ENCODE measurements at places on chromosomes 7 and 10. TPM values are rescaled to one million over a fixed set of nuclear protein-coding genes. Genes with fewer than 3 reads are reported as not detected.
A peak's percentile ranks its signal among the peaks of the same experiment; 100 is the strongest.

The SFRP4 gene
- not detected for total RNA-seq

- peaks cover 3% of the 10 kb centered on the region for H3K36me3 ChIP-seq
- no peaks in the 10 kb centered on the region for H3K27me3 ChIP-seq
- no peak overlapping the region for H3K4me3 ChIP-seq
- no peak for DNase-seq
Observed at GRCh38 chr10:105615715-105616365, 974.8 kb downstream of the SORCS3 start.

The CWF19L1 gene
- 29.2 TPM for total RNA-seq

The ABCC2 gene
- 6.2 TPM for total RNA-seq

DNA sequence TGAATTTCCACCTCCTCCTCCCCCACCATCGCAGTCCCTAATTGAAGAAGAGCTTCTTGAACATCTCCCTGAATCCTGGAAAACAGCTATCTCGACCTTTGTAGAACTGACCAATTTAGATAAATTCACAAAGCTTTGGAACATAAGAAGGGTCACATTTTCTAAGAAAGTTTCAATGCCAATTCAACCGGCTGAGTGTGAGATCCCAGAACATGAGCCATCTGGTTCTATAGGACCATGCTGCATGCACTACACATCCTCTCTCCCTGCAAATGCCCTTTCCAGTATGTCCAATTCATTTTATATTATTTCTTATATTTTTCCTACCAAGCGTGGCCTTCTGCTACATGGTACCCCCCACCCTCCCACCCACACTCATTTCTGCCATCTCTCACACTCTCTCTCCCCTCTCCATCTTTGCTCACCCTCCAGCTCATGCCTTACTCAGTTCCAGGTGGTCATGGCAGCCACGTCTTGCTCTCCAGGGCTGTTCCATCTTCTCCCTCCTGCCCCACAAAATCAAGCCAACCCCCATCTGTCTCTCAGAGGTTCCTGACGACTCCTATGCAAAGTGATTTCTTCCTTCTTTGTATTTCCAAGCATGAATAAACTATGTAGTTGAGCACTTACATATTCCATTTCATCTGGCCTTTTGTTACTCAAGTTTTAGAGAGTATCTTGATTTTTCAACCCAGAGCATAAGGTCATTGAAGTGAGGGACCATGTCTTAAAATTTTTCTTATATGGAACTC, 19.3 kb downstream of the FRMD4A start:
- H3K4me3 ChIP-seq, result no peak overlapping the region
- peaks cover 20% of the 10 kb centered on the region for H3K27me3 ChIP-seq
- H3K4me1 ChIP-seq, result peaks cover 8% of the 10 kb centered on the region
- no peaks in the 10 kb centered on the region for H3K36me3 ChIP-seq
- no peak for DNase-seq

DNA sequence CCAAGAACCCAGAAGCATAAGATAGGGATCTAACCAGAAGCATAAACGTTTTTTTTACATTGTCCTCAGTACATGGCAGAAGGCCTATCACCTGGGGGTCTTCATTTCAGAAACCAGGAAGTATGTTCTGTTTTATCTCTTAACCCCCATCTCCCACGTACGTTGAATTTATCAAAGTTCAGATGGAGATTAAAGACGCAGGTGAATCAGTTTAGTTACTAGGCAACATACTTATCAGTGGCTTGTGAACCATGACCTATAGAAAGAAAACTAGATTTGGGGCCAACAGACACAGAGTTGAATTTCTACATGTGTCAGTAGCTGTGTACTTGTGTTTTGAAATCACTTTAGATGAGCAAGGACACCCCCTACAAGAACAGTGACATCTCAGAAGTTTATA, 122.7 kb downstream of the GPR158 start:
- H3K27ac ChIP-seq, result no peak overlapping the region
- no peak for DNase-seq
- no peaks in the 10 kb centered on the region for H3K4me1 ChIP-seq
- no peaks in the 10 kb centered on the region for H3K36me3 ChIP-seq

DNA sequence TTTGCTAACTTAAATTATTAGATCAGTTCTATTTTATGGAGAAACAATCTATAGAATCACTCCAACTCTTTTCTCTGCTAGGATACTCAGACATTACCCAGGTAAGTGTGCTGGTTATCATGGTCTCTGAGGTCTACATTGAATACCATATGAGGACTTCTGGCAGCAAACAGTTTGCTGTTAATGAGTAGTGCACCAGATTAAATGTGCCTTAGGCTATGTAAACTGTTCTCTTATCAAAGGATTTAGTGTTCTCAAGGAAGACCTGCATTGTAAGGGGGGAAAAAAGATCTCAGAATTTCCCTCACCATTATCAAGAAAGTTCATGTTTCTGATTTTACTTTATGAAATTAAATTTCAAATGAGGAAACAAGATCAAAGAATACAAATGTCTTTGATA, 107.5 kb downstream of the ITGB8 start:
- H3K27ac ChIP-seq, result no peak overlapping the region
- peaks cover 4% of the 10 kb centered on the region for H3K4me1 ChIP-seq
- DNase-seq, result no peak

The CLCN1 gene
- 0.09 TPM for total RNA-seq

The IDI2 gene
- not detected for total RNA-seq

- no peak for DNase-seq
- H3K4me1 ChIP-seq, result no peaks in the 10 kb centered on the region
- peaks cover 24% of the 10 kb centered on the region for H3K27me3 ChIP-seq
- H3K4me3 ChIP-seq, result no peak overlapping the region
Observed at GRCh38 chr10:48792687-48793096, 108.0 kb downstream of the WDFY4 start.

The ECD gene
- 29.1 TPM for total RNA-seq

The SUN3 gene
- total RNA-seq, result not detected

DNA sequence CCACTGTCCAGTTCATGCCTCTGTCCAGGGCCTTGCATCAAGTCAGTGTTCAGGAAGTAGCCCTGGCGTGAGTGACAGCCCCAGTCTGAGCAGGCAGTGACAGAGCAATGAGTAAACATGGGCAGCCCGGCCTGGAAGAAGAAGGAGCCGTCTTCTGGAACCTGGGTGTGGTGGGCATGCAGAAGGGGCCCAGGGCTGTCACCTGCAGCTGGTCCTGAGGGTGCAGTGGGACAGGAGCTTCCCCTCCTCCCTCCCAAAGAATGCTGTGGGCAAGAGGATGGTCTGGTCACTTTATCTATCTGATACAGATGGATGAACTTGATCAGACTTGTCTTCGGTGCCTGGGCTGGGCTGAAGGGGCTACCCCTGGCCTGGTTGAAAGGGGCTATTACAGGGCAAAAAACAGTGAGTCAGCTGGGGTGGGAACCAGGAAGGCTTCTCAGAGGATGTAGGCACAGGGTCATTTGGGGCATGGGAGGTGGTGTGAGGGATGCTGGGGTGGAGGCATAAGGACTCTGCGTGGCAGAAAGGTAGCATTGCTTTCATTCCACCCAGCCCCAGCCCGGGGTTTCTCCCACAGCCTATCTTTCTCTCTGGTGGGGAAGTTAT, 42.7 kb upstream of the PPIF start:
- H3K4me1 ChIP-seq, result peaks cover 3% of the 10 kb centered on the region
- H3K4me3 ChIP-seq, result peak overlapping the region; percentile 23
- H3K27ac ChIP-seq, result no peak overlapping the region
- no peaks in the 10 kb centered on the region for H3K27me3 ChIP-seq
- H3K36me3 ChIP-seq, result peaks cover 14% of the 10 kb centered on the region
- no peak for DNase-seq

The IPMK gene
- 6.7 TPM for total RNA-seq

- no peak overlapping the region for H3K4me3 ChIP-seq
- H3K27me3 ChIP-seq, result no peaks in the 10 kb centered on the region
- no peak for DNase-seq
- H3K27ac ChIP-seq, result no peak overlapping the region
- H3K4me1 ChIP-seq, result no peaks in the 10 kb centered on the region
Observed at GRCh38 chr7:88322151-88322550, 15.5 kb upstream of the STEAP4 start.

The SUV39H2 gene
- 90.5 TPM for total RNA-seq

DNA sequence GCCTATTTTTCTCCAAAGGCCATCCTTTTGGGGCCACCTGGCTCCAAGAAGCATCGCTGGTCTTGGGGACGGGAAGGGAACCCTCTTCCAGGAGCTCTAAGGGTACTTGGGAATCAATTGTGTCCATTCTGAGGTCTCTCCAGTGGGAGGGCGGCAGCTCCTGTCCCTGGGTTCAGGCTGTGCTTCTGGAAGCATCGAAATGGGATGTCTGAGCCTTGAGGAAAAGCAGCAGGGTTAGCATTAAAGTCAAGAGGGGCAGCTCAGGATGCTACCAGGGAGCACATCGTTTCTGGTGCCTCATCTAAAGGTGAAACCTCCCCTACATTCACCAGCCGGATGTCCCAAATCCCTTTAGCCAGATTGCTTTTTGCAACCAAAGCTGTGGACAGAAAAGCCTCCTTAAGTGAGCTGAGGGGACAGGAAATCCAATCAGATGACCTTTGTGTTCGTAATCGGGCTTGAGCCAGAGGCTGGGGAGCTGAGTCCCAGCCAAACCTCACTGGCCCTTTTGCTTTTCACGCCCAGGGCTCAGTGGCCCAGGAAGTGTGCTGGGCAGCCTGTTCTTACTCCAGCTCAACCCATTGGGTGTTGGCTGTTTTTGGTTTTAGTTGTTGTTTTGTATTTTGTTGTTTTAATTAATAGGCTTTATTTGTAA, 88.8 kb upstream of the ANLN start:
- no peak overlapping the region for H3K27ac ChIP-seq
- H3K36me3 ChIP-seq, result no peaks in the 10 kb centered on the region
- no peaks in the 10 kb centered on the region for H3K27me3 ChIP-seq
- H3K4me1 ChIP-seq, result peaks cover 41% of the 10 kb centered on the region

The OGDH gene
- 116 TPM for total RNA-seq

The HABP2 gene
- total RNA-seq, result not detected

GRCh38 chr10:49280001-49280408, 19.0 kb upstream of the C10orf71 start:
- H3K4me3 ChIP-seq, result no peak overlapping the region
- H3K4me1 ChIP-seq, result peaks cover 8% of the 10 kb centered on the region
- no peaks in the 10 kb centered on the region for H3K36me3 ChIP-seq
- H3K27ac ChIP-seq, result no peak overlapping the region

The DGKB gene
- total RNA-seq, result 0.98 TPM

The MAP3K8 gene
- total RNA-seq, result 0.30 TPM

- H3K27ac ChIP-seq, result no peak overlapping the region
- H3K27me3 ChIP-seq, result peaks cover 11% of the 10 kb centered on the region
- peak overlapping the region; percentile 18 for H3K4me3 ChIP-seq
- DNase-seq, result no peak
- peaks cover 51% of the 10 kb centered on the region for H3K4me1 ChIP-seq
Observed at GRCh38 chr10:100006243-100006886, 3.4 kb downstream of the DNMBP start.

DNA sequence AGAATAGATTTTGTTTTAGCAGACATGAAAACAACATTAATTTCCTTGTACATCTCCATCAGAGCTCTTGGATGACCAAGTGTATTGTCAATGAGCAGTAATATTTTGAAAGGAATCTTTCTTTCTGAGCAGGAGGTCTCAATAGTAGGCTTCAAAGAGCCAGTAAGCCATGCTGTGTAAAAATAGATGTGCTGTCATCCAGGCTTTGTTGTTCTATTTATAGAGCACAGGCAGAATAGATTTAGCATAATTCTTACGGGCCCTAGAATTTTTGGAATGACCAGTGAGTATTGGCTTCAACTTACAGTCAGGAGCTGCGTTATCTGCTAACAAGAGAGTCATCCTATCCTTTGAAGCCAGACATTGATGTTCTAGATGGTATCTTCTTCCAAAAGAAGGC, 19.0 kb downstream of the MINPP1 start:
- H3K4me3 ChIP-seq, result no peak overlapping the region
- no peaks in the 10 kb centered on the region for H3K27me3 ChIP-seq
- no peak for DNase-seq
- H3K4me1 ChIP-seq, result peaks cover 4% of the 10 kb centered on the region
- H3K27ac ChIP-seq, result no peak overlapping the region
- peaks cover 52% of the 10 kb centered on the region for H3K36me3 ChIP-seq

The TMEM139 gene
- 0.91 TPM for total RNA-seq

The HEPACAM2 gene
- total RNA-seq, result not detected

- H3K4me1 ChIP-seq, result peaks cover 25% of the 10 kb centered on the region
- H3K27ac ChIP-seq, result peak overlapping the region; percentile 83
- no peaks in the 10 kb centered on the region for H3K27me3 ChIP-seq
- H3K4me3 ChIP-seq, result no peak overlapping the region
- no peak for DNase-seq
- H3K36me3 ChIP-seq, result peaks cover 4% of the 10 kb centered on the region
Observed at GRCh38 chr10:69492091-69492745, 41.0 kb downstream of the TSPAN15 start.

The GCK gene
- total RNA-seq, result 0.42 TPM

The WEE2 gene
- total RNA-seq, result not detected

GRCh38 chr7:11579141-11579540, 252.9 kb downstream of the THSD7A start:
- no peak overlapping the region for H3K4me3 ChIP-seq
- no peaks in the 10 kb centered on the region for H3K36me3 ChIP-seq
- H3K4me1 ChIP-seq, result no peaks in the 10 kb centered on the region

The STRA8 gene
- not detected for total RNA-seq

DNA sequence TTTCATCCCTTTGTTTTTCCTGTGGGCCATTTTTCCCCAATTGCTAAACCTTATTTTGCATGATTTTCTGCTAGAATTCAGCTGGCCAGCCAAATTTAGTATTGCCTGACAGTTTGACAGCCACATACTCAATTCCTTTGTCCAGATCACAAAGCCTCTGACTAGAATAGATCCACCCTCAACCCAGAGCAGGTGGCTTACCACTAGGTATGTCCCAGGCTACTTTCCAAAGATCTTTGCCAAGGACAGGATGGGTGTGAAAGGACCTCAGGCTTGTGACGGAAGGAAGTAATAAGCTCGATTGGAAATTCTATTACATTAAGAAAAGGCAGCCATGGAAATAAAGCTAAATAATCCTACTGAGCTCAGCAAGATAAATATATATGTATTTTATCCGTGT, 50.6 kb upstream of the AGK start:
- DNase-seq, result no peak
- H3K36me3 ChIP-seq, result no peaks in the 10 kb centered on the region
- H3K27ac ChIP-seq, result no peak overlapping the region

- no peaks in the 10 kb centered on the region for H3K4me1 ChIP-seq
- no peak overlapping the region for H3K27ac ChIP-seq
- no peaks in the 10 kb centered on the region for H3K36me3 ChIP-seq
- H3K27me3 ChIP-seq, result no peaks in the 10 kb centered on the region
Observed at GRCh38 chr10:50972591-50972990, 87.2 kb upstream of the A1CF start.
